NCI-H526 (cell line): ENCODE measurements at places on chromosomes 2 and 18.

- no peak for DNase-seq
Measured at GRCh38 chr2:47058003-47058931, 96.8 kb downstream of the STPG4 start.

- DNase-seq: peak; percentile 77
Measured at GRCh38 chr2:41414486-41415230, 633.2 kb upstream of the PKDCC start.

DNA sequence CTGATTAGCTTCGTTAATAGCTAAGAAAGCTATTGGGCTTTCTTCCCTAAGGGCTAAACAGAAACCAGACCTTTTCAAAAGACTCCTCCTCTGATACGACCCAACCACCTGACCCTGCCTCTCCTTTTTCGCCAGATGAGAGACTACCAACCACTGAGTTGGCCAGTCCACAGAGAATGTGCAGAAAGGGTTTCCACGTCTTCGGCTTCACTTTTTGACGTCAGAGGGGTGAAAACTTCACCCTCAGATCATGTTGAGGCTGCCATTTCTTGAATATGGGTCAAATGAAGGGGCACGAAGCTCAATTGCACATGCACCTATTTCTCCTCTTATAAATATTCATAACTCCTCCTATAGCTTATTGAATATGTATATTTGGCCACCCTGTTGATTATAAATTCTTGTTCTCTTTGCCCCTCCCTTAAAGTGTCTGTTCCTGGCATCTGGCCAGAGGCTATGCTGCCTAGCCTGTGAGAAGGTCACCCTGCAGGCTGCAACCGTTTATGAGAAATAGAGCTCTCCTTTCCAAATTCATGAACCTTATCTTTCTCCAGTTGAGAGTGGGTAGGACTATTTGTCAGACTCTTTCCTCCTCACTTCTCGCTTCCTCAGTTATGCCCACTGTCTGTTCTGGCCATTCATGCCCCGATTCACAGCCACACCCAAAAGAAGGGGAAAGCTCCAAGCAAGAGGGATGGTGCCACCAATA is 301.6 kb downstream of the STK39 start:
- no peak for DNase-seq

DNA sequence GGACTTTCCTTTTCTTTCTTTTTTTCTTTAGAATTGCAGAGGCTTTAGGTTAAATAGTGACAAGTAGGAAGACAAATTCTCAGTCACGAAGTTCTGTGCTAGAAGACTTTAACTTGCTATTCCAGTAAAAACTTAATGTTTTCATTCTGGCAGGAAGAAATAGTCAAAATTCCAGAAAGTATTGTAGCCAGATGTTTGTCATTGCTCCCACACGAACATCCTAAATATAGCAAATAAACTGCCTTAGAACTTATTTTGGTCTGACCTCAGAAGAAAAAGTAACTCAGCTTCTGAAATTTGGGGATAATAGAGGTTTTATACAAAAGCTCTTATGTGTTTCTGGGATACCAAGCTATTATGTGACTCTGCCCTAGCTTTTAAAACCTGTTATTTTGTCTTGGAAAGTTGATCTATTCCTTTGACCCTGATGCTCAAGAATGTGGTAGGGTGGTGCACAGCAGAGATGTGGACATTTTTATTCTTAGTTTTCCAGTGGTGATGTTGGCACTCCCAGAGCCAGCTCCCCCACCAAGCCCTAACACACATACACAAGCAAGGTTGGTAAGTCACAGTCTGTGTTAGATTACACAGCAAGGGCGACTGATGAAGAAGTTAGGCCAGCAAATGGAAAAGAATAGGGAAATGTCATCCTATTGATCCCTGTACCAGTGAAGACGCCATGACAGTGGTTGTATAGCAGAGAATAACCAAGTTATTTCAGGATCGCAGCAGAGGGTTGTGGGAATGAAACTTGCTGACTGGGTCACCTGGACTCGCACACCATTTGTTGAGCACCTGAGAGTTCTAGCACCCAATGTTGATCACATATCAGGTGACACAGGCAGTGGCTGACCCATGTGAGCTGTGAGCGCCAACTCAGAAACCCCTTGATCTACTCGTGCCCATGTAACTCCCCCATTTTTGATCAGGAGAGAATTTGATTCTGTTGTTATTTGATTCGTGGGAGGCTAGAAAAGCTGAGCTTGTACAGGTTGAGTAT is 23.7 kb downstream of the FARP2 start:
- no peak for DNase-seq

GRCh38 chr2:128284841-128285240 is 33.8 kb downstream of the HS6ST1 start:
- no peak for DNase-seq

GRCh38 chr2:191109888-191110287 is 40.9 kb downstream of the STAT4 start:
- DNase-seq: no peak

DNA sequence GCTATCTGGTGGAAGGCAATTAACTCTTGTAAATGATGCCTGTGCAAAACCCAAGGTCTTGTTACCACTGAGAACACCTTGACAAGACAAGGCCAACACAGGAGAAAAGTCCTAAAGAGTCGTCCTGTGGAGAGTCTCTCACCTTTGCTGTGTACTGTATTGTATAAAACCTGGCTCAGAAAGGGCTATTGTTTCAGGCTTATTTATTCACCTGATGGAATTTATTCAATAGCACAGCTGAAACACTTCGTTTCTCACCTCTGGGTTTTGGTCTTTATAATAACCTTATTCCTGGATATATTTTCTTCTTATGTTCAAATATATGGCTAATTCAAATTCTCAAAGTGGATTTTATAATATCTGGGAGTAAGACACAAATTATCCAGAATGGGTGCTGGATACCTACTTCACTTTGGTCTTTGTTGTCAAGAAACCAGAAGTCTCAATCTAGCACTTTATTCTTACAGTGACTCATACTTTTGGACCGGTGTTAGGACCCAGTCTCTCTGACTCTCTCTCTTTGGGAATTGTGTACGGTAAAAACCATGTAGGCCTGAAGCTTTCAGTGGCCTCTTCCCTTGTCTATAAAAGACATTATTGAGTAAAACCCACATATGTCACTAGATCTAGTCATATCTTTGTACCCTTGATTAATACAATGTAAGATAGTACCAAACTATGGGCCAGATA is 16.1 kb upstream of the STAT4 start:
- DNase-seq: no peak

DNA sequence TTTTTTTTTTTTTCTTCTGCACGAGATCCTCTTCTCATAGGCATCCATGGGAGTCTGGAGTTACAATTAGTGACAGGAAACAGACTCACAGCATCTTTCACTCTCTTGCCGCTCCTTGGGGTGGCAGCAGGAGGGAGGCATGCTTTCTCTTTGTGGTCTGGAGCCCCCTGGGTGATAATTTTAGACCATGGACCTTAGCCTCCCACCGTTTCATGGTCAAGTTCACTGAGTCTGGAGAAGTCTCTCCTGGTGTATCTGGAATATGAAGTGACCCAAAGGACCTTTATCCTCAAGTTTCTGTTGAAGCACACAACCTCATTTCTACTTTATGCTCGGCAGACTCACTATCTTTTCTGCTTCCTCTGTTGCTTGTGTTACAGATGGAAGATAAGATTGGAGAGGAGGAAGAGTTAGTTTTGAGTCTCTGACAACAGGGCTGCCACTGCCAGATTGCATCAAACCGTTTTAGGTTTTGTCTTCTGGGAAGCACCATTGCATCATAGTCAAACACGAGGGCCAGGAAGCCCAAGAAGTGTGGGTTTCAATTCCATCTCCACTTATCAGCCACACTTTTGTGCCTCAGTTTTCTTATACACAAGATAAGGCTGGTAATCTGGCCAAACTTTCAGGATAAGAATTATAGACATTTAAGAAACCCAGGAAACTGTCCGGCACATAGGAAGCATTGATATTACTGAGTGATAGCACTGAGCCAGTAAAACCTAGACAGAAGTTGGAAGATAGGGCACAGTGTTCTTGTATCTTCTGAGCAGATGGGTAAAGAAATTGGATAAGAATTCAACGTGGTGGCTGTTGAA is 62.3 kb downstream of the ADCYAP1 start:
- DNase-seq: no peak

DNA sequence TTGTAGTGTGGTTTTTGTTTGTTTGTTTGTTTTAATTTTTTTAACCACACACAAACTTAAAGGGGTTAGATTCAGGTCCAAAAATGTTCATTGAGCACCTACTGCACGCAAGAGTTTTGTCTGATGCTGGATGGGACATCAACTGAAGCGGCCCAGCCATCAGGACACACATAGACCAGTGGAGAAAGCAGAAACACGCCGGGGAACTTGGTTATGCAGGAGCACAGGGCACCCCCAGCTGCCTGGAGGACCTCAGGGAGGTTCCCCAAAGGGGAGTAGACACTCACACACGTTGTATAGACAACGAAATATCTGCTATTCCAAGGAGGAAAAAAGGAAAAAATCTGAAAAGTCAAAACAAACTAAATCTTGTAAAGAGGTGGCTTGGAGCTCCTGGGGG is 191.7 kb downstream of the GBX2 start:
- DNase-seq: no peak

DNA sequence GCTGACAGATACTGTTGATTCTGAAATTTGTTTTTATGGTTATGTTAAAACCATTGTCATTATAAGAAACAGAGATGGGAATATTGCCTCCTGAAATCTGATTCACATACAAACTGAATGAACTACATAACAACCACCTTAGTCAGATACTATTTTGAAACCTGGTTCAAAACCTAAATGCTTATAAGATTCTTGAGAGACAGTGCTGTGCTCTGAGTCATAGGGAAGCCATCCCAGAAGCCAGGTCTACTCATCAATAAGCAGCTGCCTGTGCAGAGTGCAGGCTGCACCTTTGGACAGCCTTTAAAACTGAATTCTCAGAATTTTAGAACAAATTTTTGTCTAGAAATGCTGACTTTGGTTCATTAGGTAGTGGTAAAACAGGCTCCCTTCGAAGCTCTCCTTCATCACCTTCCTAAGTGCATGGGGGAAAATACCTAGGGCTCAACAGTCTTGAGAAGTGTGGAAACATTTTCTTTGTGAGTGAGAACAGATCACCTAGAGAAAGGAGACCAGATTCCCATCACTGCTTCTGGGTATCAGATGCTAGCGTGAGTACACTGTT is at the start of gene SERPINB7:
TSS of gene SERPINB7 (plus strand) at position 253 of the 565 bp plus-strand sequence. CDS start 6,955 bp downstream, outside the sequence.
- no peak for DNase-seq

DNA sequence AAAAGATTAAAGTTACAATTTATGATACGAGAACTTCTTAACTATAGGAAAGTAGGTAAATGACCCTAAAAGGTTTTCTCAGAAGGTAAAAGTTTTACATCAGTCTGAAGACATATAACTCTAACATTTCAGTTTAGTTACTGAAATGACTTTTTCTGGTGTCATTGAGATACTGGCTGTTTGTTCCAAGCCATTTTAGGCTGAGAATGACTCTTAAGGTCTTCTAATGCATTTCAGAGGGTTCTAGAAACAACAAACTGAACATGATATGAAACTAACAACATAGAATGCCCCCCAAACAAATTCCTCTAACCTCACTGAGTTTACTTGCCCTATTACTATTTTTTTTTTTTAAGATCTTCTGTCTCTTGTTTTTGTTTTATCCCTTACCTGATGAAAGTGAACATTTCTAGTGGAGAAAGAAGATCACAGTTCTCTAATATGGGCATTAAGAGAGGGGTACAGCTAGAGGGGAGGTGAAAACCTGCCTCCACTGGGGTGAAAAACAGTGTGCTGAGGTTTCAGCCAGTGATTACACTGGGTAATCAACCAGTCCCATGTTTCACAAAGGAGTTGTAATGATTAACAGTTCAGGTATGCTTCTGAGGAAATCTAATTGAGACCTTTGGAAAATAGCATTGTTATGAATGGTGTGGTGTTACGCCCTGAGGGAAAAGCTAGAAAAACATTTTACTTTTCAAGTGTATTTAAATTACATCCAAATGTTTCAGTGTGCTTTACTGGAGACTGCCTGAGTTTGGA is 11.2 kb downstream of the NABP1 start:
- peak; percentile 42 for DNase-seq

DNA sequence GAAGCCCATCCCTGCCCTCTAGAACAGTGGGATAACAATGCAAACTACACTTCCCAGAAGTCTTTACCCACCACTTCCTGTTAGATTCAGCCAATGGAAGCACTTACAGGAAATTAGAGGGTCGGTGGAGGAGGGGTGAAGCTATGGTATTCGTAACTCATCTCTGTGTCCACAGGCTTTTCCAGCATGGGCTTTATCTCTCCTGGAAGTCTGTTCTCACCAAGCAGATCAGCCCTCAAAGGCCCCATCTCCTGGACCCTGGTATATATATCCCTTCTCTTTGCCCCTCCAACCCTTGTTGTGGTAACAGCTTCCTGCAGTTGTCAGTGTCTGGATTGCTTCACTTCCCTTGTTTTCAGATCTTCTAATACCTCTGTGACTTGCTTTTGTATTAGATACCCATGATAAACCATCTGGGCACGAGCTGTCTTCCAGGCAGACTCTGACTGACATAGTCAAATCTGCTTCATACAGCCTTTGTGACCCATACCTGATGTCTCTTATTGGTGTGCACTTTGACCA is 475.0 kb upstream of the POU3F3 start:
- peak; percentile 13 for DNase-seq

DNA sequence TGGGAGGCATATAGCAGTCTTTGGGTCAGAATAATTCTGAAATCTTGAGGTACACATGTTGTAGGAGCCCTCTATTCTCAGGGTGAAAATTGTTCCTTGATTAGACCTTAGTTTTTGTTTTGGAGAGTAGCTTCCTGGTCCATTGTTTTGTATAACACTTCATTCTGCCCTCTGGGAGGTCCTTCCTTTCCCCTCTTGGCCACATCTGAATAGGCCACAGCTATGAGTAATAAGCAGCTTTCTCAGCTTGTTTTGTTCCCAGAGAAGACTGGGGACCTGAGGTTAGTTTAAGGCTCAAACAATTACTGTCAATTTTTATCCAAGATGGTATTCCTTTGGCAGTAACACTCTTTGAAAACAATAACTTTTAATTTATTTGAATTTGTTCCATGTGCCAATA is 72.6 kb upstream of the NOL4 start:
- no peak for DNase-seq

GRCh38 chr2:110731064-110731463 is 1.3 kb upstream of the ACOXL start:
- peak; percentile 54 for DNase-seq

GRCh38 chr2:234500394-234501006 is 3.6 kb upstream of the ARL4C start:
- peak; percentile 90 for DNase-seq

DNA sequence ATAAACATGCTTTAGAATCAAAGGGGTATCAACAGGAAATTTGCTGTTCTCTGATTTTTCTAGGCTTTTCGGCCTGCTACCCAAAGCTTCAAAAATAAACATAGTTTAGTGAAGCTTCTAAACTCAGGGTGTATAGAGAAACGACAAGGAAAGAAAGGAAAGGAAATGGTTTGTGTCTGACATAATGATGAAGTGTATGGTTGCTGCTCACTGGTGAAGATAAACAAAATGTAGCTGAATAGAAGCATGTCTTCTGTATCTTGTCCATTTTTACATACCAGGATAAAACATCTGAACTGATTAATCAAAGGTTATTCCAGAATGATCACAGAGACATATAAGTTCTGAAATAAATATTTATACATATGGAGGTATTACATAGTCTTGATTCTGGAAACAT is 1324.6 kb upstream of the NRXN1 start:
- no peak for DNase-seq
